ENCODE measurements at places on chromosomes 3 and 15. TPM values are rescaled to one million over a fixed set of nuclear protein-coding genes. Genes with fewer than 3 reads are reported as not detected.

XCR1 gene
- total RNA-seq: not detected

ECE2 gene
- total RNA-seq: not detected

TP63 gene
- total RNA-seq: not detected

MORC1 gene
- not detected for total RNA-seq

NPHP3 gene
- 45.8 TPM for total RNA-seq

ISG20 gene
- 0.59 TPM for total RNA-seq

PP2D1 gene
- not detected for total RNA-seq

GATA2 gene
- total RNA-seq: 1.5 TPM

RBPMS2 gene
- not detected for total RNA-seq

PLSCR5 gene
- total RNA-seq: not detected

ZNF445 gene
- total RNA-seq: 13.1 TPM

FOXB1 gene
- not detected for total RNA-seq

Data from smooth muscle cell of the umbilical artery (primary cell).